Esophagus muscularis mucosa (tissue), 4 donors: ENCODE measurements at places on chromosomes 2 and 18. TPM values are rescaled to one million over a fixed set of nuclear protein-coding genes. Genes with fewer than 3 reads are reported as not detected.

GRCh38 chr2:229925201-229925600 lies 2.9 kb downstream of the FBXO36 start:
- no peaks in the 10 kb centered on the region for H3K27me3 ChIP-seq
- DNase-seq: no peak
- no peaks in the 10 kb centered on the region for H3K36me3 ChIP-seq
- no peak overlapping the region for H3K4me3 ChIP-seq

The CASP8 gene
- 5.1 TPM for total RNA-seq

The NR4A2 gene
- total RNA-seq: 0.42 TPM

GRCh38 chr2:11977766-11978524 lies 231.5 kb downstream of the LPIN1 start:
- no peaks in the 10 kb centered on the region for H3K27me3 ChIP-seq
- no peaks in the 10 kb centered on the region for H3K36me3 ChIP-seq
- no peaks in the 10 kb centered on the region for H3K4me1 ChIP-seq
- H3K4me3 ChIP-seq: no peak overlapping the region
- DNase-seq: peak; percentile 70

The OTOS gene
- not detected for total RNA-seq

The PSMA8 gene
- not detected for total RNA-seq

DNA sequence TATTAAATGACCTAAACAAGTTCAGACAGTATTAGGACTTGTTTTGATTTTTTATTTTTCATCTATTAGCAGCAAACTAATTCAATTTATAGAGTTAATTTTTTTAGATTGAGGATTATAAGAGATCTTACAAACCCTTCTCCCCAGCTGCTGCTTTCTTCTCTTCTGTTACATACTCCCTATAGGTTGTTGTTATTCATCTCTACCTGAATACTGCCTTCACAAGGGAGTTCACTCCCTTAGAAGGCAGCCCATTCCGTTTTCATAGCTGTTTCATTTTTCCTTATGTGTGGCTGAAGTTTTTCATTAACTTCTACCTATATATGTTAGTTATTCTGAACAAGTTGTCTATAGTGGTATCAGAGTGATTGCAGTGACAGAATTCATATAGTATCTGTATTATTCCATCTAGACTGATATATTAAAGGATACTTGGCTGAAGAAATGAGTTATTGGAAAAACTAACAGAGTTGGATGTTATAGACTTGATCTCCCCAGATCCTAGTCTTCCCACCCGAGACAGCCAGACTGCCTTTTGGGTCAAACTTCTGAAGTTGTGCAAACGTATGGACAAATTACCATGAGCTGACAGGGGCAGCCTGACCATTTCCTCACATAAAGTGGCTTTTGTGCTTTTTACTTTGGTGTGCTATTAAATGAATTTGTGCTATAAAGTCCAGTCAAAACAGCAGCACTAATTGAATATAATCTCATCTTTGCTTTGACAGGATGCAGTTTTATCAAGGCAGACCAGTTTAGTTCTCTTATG lies 8.7 kb downstream of the GLS start:
- no peak for DNase-seq
- no peak overlapping the region for H3K4me3 ChIP-seq
- H3K27me3 ChIP-seq: no peaks in the 10 kb centered on the region
- H3K4me1 ChIP-seq: peaks cover 83% of the 10 kb centered on the region

The NETO1 gene
- 0.13 TPM for total RNA-seq
